ENCODE measurements at places on chromosomes 1 and 21.

GRCh38 chr1:181496759-181497158, 13.4 kb downstream of the CACNA1E start:
- no peak for DNase-seq

DNA sequence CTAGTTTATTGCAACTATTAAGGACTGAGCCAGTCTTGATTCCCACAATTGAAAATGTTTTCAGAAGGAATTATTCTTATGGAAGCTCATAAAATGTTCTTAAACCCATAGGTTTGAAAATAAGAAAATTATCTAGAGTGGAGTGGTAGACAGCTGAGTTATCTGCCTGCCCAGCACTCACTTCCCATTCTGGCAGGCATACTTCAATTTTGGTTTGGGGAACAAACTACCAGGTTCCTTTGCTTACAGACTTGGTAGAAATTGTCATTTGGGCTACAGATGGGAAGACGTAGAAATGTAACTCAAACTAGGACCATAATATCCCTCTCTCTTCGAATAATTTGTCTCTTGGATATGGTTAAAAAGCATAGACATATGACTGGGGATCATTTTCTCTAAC, 18.4 kb downstream of the JUN start:
- no peak for DNase-seq

DNA sequence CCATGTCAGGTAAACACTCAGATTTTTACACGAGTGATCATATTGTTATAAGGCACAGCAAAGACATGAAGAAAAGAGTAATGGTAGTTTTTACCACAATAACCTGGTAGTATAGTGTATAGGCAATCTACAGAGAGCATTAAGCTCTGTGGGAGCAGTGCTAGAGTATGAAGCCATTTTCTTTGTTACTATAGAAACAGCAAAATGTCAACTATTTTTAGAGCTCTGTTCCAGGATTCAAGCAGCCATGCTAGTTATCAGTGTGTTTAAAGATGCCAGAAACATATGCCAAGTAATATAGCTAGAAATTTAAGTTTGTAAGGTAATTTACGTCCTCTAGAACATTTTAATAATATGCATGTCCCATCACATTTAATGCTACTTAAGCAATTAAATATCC, 77.6 kb upstream of the RGS18 start:
- no peak for DNase-seq

GRCh38 chr1:18239671-18240070, 132.1 kb downstream of the IGSF21 start:
- DNase-seq = no peak

DNA sequence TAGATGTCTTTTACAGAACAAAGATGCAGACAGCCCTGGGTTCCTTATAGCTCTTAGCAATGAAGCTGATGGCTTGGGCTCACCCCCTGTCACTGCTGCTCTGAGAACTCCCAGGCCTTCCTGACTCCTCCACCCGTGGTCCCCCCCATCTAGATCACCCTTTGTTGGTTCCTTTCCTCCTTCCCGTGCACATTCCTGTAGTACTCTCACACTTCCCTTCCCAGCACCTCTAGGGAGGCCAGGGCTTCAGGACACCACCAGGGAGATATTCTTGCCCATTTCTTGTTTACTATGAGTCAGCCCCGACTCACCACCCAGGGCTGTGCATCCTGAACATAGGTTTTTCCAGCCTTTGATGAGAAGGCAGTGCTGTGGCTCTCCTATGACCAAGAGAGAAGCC, 14.4 kb upstream of the NOS1AP start:
- DNase-seq = no peak

DNA sequence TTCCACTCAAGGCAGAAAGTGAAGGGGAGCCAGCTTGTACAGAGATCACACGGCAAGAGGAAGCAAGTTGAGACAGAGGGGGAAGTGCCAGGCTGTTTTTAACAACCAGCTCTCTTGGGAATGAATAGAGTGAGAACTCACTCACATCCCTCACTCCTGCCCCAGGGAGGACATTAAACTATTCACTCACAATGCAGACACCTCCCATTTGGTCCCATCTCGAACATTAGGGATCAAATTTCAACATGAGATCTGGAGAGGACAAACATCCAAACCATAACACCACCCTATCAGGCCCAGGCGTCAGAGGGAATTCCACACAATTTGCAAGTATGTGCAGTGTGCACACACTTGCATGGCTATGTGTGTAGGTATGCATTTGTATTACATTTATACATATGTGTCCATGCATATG, 62.7 kb downstream of the DMAP1 start:
- DNase-seq = no peak

DNA sequence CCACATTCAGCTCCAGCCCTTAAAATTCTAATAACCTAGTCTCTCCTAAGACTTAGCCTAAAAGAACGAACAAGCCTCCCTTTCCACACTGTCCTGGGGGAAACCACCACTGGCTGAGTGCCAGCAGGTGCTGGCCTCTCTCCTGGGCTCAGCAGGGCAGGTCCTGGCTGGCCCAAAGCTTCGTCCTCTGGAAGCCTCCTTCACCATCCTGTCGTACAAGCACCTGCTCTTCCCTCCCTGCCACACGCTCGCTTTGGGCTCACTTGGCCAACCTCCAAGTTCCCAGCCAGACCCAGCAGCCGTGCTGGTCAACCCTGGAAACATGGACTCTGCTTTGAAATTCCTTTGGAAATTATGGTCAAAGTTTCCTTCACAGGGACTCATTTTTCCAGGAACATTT, 58.2 kb upstream of the SLC25A33 start:
- no peak for DNase-seq

DNA sequence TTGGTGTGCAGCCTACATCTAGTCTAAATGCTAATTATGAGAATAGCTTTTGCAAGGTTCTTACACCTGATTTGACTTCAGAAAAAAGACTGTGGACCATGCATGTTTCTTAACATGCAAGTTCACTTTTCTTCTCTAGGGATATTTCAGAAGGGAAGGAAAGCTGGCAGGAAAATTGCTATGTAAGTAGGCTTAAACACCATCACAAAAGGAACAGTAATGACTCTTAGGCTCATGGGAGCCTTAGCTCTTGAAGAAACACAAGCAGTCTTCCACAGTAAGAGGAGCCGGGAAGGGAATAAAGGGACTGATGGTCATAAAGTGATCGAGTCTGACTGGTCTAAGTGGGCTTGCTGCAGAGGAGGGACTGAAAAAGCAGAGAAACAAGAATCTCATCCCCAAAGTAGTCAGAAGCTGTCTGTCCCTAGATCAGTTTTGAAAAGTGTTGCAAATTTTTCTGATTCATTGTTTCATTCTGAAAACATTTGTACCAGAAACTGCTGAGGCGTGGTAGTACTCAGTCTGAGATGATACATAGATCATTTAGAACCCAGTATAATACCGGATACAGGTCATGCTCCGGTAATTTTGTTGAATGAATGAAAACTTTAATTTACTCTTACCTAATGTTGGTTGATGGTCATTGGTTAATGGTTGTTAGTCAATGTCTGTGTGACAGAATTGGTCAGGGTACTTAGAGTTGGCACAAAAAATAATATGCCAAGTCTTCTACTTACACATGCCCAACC, 40.9 kb downstream of the SMYD2 start:
- no peak for DNase-seq

- no peak for DNase-seq
Measured at GRCh38 chr1:14061722-14062121, 361.7 kb downstream of the PRDM2 start.

DNA sequence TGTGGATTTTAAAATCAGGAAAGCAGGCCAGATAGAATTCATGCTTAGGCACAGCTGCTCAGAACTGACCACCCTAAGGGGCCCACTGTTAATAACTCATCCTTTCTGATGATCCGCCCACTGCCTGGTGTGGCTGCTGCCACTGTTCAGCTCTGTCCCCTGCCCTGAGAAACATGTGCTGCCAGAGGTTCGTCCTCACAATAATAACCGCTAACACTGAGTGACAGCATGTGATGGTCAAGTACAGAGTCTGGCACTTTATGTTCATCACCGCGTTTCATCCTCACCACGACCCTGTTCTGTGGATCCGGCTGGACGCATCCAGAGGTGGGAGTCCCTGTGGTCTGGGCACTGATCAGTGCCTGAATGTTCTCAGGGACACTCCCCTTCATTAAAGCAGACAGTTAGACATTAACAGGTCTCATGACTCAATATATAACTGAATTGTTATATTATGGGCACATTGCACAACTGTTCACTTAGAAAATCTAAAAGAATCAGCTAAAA, 108.6 kb downstream of the SIM2 start:
- DNase-seq = no peak

Data from stimulated activated CD4-positive, alpha-beta T cell treated with anti-CD3 and anti-CD28 coated beads, Interleukin-4, amount 100 ng/mL, for 4 hours (primary cell).